ENCODE measurements at places on chromosomes 12 and 14.

DNA sequence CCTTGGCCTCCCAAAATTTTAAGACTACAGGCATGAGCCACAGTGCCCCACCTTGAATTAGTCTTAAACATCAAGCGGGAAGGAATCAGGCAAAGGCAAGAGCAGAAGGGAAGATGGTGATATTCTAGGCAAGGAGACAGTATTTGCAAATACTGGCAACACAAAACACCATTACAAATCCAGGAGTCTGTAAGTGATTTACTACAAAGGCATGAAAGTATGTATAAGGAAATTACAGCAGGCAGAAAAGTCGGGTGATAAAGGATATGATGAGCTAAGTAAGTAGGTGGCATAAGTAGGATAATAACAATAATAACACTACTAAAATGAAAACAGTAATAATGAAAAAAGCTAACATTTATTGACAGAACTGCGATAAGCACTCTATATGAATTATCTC is 28.5 kb downstream of the FMNL3 start:
- DNase-seq, result no peak

GRCh38 chr12:107843351-107844311 is 69.1 kb downstream of the ASCL4 start:
- DNase-seq, result no peak

DNA sequence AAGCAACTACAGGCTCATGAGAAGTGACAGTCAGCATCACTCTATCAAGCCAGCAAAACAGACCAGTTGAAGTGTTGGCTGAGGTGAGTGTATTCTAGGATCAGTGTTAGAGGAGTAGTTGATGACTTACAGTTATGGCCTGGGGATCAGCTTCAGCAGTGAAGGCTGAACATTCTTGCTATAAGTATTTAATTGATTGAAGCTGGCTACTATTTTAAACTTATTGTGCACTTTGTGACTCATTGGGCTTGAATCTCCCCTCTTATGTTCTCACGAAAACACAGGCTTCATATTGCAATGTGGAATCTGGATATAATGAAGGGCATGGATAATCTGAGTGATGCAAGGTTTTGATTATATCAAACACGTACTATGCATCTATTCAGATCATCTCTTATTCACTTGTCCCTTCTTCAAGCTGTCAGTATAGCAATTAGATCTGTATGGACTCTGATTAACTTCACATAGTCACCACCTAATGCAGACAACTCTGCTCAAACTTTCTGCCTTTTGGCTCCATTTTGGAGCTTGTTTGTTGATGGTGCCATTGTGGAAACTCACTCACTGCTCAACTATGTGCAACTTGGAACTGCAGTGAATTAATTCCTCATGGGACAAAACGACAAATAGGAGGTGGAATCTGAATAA is 309.2 kb downstream of the SLC16A7 start:
- no peak for DNase-seq

DNA sequence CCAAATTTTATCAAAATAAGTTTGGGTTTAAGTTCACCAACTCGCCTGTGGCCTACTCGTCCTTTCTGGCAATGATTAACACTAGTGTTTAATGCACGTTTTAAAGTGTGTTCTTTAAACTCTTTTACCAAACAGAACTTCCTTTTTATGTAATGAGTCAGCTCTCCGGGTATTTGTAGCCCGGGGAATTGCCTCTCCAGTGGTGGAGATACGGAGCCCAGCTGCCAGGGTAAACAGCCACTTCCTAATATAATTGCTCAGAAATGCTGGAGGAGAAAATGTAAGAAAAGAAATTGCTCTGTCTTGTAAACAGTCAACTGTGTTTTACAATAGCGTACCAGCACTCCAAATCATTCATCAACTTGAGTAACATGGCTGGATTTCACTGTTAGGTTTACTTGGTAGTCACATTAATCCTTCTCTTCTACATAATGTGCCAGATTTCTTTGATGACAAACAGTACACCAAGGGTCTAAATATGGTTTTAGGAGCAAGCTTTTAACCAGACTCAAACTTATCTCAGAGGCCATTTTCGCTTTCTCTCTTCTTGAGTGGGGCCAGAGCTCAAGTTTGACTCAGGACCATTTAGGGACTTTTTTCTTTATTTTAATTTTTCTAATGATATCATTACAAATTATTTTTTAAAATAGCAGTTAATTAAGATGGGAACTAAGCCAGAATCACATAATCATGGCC is 101.2 kb upstream of the SLC38A2 start:
- no peak for DNase-seq

DNA sequence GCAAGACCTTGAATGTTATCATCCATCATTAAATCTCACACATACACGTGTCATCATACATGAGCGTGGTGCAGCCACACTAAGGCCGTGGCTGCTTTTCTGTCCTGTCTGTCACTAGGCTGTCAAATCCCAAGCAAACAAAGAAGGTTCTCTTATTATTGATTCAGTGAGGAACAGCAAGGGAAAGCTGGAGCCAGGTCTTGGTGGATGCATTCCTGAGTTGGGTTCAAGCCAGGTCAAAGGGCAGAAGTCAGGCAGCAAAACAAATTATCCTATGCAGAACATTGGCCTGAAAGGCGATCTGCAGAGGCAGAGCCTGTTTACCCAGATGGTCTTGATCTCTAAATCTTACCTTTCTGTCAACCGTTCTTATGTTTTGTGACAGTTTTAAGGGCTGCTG is 252.3 kb downstream of the NEDD1 start:
- DNase-seq, result no peak

- DNase-seq, result no peak
Observed at GRCh38 chr14:63096186-63096585, 50.9 kb upstream of the KCNH5 start.

DNA sequence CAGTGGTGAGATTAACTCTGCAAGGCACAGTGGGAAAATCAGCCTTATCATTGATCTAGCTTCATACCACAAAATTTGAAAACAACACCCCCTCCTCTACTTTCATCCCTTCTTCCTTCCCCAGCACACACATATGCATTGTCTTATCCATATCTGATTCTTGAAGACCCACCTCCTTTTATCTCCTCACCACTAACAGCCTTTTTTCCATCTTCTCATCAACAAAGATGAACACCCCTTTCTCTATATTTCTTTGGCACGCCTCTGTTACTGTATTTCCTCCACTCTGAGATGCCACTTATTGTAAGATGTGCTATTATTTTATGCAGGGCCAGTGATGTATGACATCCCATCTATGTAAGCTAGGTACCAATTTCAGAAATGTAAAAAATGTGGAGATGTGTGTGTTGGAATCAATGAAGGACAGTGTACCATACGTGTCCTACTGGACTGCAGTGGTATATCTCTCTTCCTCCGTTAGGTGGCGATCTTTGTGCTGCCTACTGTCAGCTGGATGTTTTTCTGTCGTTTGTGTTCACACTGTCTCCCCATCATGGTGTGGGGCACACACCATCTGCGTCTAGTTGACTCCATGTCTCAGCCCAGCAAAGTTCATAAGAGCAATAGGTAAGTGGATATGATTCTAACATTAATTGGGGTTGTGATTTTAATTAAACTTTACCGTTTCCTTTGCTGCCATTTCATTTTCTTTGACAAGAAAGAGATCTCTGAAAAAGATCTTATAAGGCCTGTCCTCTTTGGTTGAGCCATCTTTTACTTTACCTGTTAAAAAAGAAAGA is 24.0 kb downstream of the CCDC38 start:
- DNase-seq, result no peak
